ENCODE measurements at places on chromosomes 1 and 21.

GRCh38 chr1:183604038-183604808, 14.0 kb upstream of the NCF2 start:
- no peak for DNase-seq

DNA sequence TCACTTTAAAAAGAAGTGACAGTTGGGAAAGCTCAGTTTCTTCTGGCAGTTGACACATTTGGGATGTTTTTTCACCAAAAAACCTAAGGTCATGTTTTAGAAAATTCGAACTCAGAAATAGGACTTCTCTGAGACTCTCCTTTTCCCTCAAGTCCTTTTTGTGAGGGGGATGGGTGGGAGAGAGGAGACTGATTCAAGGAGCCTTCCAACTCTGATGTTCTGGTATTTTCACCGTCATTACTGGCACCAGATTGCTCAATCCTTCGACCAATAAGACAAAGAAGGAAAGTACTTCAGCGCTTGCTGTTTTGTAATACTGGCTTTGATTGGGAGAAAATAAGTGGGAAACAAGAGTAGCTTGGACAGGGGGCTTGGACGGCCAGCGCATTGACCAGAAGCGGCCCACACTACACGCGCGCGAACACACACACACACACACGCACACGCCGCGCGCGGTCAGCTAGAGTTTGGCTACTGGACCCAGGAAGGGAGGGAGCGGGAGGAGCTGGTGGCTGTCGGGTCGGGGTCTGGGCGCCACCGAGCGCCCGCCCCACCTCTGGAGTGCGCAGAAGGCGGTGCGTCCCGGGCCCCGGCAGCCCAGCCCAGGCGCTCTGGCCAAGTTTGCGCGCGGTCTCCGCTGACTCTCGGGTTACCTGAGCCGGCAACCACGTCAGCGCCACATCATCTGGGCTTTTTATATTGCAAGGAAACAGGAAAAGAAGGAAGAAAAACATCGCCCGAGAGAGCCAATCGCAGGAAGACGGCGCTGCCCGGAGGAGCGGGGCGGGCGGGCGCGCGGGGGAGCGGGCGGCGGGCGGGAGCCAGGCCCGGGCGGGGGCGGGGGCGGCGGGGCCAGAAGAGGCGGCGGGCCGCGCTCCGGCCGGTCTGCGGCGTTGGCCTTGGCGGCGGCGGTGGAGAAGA, at the start of gene KCNK1:
Gene KCNK1 (plus strand): TSS at position 855 of the 921 bp plus-strand sequence. CDS start 66 bp downstream, at position 921.
- DNase-seq, result peak; percentile 97

GRCh38 chr1:37010011-37010410, 24.3 kb downstream of the GRIK3 start:
- DNase-seq, result no peak

DNA sequence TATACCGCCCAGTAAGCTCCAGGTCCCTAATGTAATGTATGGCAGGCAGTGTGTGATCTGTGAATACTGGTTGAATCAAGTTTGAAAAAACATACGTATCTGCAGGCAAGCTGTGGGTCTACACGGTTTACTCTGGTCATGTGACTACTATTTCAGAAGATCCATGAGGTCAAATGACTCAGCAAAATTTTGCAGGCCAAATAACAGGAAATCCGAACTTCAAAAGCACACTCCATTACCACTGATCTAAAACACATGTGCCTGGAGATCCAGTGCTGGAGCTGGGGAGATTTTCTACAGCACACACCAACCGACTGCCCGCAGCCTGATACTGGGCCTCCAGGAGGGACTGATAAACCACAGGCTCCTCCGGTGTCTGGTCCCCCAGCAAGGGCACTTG, 64.5 kb upstream of the SLC44A3 start:
- DNase-seq, result peak; percentile 39

DNA sequence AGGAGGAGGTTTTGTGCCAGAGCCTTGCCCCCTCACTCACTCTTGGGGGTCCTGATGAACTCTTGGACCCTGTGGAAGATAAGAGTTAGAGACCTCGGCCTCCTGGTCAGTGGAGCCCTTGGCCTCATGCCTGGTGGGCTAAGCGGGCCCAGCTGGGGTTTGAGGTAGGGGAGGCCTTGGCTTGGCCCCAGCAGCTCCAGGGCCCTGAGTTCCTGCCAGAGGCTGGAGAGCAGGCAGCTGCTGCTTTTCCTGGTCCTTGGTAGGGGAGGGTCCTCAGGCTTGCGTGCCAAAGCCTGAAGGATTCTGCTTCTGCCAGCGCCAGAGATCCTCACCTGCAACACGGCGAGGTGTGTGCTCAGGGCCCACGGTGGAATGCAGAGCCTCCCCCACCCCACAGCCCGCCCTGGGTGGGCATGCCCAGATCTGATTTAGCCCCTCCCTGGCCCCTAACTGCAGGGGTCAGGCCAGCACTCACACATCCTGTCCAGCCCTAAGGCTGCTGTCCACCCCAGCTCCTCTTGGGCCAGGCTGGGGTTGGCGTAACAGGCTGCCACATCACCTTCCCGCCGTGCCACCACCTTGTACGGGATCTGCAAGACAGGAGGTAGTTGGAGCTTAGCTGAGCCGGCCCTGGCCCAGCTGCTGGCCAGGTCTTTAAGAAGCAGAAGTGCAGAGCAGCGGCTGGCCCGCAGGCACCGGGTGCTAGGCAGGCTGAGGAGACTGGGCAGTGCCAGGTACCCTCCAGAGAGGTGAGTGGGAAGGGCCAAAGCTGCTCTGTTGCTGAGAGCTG, 4.7 kb downstream of the GALE start:
- DNase-seq, result no peak

- no peak for DNase-seq
Observed at GRCh38 chr1:234724516-234725176, 114.7 kb upstream of the IRF2BP2 start.

- peak; percentile 51 for DNase-seq
Observed at GRCh38 chr1:156319664-156320063, 18.4 kb downstream of the CCT3 start.

DNA sequence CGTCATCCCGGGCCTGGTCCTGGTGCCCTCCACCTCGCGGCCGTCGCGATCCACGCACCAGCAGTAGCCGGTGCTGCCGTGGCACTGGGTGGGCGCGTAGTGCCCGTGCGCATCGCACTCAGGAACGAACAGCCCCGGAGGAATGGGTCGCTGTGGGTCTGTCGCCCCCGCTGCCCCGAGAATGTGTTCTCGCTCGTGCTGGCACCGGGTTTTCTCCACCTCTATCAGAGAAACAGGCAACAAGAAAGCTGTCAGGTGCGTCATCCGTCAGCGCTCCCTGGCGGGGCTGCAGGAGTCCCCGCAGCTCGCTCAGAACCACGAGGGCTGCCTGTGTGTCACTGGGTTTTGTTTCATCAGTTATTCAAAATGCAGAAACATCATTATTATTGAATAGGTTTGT, 71.2 kb downstream of the NID1 start:
- DNase-seq, result no peak
